Cerebellar cortex (tissue), 1 donor: ENCODE measurements at places on chromosomes 4 and X.

DNA sequence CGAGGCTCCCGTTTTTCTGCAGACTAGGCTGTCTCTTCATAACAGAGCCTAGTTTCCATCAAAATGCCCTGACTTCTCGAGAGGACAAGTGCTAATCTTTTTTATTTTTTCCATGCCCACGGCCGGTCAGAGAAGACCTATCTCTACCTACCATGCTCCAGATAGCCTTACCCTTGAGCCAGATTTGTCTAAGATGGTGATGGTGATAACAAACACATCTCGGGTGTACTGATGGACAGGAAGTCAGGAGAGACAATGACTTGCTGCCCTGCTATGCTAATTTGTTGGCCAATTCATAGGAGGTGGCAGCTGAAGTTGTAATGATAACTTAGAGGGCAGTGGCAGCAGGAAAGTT, 42.2 kb upstream of the NKRF start:
- DNase-seq, result no peak

DNA sequence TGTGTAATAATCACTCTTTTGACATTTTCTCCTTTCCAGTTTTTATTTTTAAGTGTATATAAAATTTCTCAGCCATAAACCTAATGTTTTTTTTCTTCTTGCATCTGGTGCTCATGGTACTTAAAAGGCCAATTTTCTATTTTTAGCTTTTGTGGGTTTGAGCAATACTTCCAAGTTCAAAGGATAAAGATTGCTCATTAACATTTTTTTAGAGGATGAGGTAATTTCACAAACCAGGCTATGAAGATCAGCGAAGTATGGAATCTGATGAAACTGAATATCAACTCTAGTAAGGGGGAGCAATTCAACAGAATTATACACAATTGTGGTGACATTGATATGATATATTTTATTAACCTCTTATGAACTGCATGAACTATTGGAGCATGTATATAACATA, 25.8 kb upstream of the KLHL34 start:
- no peak for DNase-seq

- no peak for DNase-seq
Measured at GRCh38 chrX:33129607-33130006, 81.7 kb downstream of the DMD start.

DNA sequence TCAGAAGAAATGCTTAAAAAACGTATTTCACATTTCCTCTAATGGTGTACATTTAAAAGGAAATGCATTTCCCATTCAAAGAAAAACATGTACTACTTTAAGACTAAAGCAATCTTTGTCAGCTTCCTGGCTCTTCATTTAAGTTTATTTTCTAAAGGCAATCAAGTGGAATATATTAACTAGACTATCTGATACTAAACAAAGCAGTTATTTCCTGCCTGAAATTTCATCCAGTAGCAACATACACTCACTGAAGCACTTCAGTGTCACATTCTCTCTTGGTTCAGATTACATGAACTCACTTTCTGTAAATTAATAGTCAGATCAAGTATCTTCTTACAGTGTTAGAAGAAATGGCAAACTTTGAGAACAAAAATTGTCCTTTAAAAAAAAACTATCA, 42.5 kb downstream of the LRBA start:
- no peak for DNase-seq

DNA sequence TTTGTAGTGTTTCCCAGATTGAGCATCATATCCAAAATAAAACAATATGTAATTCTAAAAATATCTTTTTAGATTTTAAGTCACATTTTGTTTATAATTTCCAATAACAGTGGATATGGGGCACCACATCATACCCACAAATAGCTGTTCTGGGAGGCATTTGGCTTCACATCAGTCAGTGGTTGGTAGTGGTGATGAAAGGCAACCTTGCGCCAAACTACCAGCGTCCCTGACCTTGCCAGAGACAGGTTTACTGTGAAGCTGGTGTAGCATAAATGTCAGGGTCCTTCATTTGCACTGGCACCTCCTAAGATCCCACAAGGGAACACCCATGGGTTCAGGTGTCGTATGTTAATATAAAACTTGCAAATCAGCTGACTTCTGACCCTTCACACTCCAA, 222.2 kb downstream of the DCTD start:
- DNase-seq, result no peak

- no peak for DNase-seq
Measured at GRCh38 chr4:99483636-99484035, 27.2 kb upstream of the C4orf17 start.

GRCh38 chrX:155998116-155998515, 620 bp downstream of the IL9R start:
- no peak for DNase-seq

DNA sequence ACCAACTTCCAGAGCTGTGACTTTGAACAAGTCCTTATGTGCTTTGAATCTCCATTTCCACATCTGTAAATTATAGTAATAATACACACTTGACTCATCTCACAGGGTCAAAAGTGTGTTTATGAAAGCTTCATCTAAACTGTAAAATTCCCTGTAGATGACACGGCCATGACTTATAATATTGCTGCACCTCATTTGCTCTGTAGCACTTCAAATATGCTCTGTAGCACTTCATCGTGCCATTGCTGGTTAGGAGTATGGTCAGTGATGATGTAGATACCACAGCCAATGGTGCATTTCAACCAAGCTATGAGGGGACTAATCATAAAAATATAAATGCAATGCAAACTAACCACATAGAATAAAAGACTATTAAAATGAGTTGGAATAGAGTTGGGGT, 318.6 kb downstream of the ANK2 start:
- no peak for DNase-seq

DNA sequence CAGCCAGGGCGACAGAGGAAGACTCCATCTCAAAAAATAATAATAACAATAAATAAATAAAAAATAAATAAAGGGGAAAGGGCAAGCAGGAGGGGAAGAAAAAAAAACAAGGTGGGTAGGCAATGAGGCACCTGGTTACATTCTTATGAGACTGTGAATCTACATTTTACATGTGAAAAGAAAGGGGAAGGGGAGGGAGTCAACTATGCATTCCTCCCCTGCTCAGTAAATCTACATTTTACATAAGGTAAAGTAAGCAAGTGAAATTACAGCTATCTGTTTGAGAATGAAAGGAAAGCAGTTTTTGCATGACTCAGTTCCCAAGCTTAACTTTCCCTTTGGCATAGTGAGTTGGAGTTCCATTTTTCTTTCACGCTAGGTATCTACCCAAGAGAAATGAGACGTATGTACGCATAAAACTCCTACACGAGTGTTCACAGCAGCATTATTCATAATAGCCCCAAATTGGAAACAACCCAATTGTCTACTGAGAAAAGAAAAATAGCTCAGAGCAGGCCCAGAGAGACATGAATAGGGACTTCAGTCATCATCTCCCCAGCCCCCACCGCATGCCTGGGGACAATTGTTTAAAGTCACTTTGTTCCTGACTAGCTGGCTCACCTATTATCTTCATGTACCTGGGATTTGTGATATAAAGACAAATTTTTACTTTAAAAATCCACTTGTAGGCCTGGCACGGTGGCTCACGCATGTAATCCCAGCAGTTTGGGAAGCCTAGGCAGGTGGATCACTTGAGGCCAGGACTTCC, 52.4 kb downstream of the DDX3X start:
- DNase-seq, result no peak

GRCh38 chr4:111883557-111883999, 261.7 kb upstream of the FAM241A start:
- no peak for DNase-seq

- no peak for DNase-seq
Measured at GRCh38 chr4:153927451-153927850, 138.6 kb upstream of the SFRP2 start.

DNA sequence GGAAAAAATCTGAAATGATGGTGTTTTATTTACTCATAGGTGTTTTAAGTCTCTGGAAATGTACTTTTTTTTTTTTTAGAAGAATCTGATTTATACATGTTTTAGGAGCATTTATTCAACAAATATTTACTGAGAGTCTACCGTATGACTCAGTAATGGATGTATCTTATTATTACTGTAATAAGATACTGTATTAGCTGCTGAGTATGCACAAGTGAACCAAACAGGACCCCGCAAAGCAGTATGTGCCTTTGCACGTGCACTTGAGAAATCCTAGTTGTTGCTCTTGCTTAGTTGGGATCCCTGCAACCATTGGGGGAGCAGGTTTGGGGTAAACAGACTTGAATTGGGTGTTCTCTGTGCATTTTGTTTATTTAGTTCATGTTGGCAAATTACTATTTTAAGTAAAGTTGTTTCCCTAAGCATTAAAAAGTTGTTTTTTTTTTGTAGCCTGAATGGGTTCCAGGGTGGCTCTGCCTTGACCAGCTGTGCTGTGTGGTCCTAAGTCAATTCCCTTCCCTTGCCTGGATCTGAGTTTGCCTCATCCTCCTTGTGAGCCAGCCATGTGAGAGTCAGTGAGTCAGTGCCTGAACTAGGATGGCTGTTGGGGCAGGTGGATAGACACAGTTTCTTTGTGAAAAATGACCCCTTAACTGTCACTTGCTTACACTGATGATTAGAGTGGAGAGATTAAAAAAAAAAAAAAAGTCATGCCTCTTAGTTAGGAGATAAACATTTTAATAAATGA, 27.7 kb downstream of the DCUN1D4 start:
- no peak for DNase-seq

GRCh38 chrX:44040406-44040805, 67.2 kb upstream of the NDP start:
- DNase-seq, result no peak

- no peak for DNase-seq
Measured at GRCh38 chr4:105236202-105236915, 89.7 kb downstream of the TET2 start.

DNA sequence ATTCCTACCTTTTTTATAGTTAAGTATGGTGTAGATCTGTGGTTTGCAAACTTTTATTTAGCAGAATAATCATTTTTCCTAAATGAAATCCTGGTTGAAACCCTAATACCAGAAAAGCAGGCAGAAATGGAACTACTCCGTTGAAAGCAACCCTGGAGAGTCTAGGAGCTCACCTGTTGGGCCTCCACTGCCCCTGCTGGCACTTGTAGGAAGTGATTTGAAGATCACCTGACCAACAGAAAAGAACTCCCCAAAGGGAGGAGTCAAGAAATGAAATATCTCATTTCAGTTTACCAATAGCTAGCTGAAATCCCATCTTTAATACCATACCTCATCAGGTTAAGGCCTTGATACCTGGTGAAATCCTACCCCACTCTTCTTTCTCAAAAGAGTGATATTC, 277.1 kb downstream of the KLHL13 start:
- DNase-seq, result no peak

GRCh38 chr4:33780952-33781791, 2463.1 kb downstream of the ARAP2 start:
- no peak for DNase-seq
